Tibial nerve (tissue), 4 donors: ENCODE measurements at places on chromosomes 2 and 18.
A peak's percentile ranks its signal among the peaks of the same experiment; 100 is the strongest.

GRCh38 chr2:3377279-3377611 lies 373 bp downstream of the EIPR1 start:
- no peak for DNase-seq

DNA sequence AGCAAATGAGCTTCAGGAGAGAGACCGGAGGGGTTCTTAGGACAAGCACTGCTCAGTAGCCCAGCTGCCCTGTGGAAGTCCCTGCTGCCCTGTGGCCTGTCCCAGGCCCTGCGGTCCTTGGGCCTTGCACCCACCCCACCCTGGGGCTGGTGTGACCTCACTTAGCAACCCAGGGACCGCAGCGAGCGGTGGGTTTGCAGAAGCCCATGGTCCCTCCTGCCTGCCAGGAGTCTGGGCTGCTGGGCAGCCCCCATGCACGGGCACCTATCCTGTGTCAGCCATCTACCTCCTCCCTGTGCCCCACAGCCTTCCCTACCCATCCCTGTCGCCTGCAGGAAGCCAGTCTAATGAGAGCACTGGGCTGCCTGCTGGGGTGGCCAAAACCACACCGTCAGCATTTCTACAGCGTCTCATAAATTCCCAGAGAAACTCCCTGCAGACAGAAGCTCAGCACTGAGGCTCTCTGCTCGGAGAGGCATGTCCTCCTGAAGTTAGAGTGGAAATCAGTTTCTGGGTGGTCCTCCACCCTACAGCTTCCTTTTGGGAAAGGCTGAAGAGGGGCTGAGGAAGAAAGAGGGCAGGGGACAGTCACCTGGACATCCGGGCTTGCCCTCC lies 231.1 kb upstream of the HS6ST1 start:
- no peak for DNase-seq

GRCh38 chr2:199798831-199799580 lies 52.0 kb downstream of the FTCDNL1 start:
- no peak for DNase-seq

- DNase-seq, result no peak
Observed at GRCh38 chr2:219484343-219485200, 14.1 kb upstream of the GMPPA start.

GRCh38 chr18:61912476-61912875 lies 19.7 kb upstream of the RNF152 start:
- no peak for DNase-seq

GRCh38 chr18:76565238-76566173 lies 70.5 kb upstream of the ZNF516 start:
- DNase-seq, result peak; percentile 67

DNA sequence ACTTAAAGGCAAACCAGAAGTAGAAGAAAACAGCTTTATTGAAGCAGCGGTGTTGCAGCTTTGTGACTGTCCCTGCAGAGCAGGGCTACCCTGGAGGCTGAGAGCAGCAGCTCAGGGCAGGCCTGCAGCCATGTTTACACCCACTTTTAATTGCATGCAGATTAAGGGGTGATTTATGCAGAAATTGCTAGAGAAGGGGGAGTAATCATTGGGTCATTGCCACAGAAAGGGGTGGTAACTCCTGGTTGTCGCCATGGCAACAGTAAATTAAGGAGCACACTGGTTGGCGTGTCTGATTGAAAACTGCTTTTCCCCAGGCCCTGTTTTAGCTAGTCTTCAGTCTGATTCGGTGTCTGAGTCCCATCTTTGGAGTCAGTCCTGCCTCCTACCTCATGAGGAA lies 195.4 kb upstream of the HDAC4 start:
- no peak for DNase-seq

DNA sequence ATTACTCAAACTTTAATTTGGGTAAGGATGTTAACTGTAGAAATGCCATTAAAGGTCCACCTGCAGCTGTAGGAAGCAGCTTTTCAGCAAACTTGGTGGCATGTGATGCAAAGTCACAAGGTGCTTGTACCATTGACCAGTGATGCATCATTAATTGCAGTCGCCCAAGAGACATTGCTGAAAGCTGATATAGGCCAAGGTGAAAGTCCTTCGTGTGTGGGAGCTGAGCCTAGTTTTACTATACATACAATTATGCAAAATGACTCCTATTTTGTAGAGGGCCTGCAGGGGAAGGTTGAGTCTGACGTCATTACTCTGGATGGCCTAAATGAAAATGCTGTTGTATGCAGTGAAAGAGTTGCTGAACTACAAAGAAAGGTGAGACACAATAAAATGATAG lies 40.5 kb downstream of the ALMS1 start:
- no peak for DNase-seq
